Stimulated activated CD8-positive, alpha-beta memory T cell treated with anti-CD3 and anti-CD28 coated beads, Interleukin-2, amount 100 ng/mL, for 1 hour (primary cell): ENCODE measurements at places on chromosomes 5 and 9.

- DNase-seq = no peak
Observed at GRCh38 chr5:122704247-122705036, 70.4 kb upstream of the SNX2 start.

GRCh38 chr5:170312666-170313065 is 15.1 kb upstream of the LCP2 start:
- no peak for DNase-seq

GRCh38 chr5:73267766-73268435 is 94.9 kb downstream of the TMEM174 start:
- DNase-seq = no peak

DNA sequence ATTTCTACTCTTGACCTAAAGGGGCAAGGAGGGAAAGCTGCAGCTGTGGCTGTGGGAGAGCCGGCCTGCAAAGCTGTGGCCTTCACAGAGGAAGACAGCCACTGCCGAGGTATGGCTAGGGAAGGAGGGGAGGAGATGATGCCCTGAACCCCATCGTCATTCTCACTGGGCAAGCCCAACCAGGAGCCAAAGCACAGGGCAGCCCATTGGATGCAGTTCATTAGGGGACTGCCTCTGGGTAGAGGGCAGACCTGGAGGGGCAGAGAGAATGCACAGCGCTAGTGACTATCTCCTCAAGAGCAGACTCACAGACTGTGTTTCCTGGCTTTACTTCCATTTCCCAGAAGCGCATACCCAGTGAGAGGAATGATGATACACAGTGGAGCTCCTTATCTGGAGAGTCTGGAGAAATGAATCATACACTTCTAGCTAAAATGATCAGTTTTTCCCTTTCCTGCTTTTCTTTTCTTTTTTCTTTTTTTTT is 47.2 kb upstream of the TTC23L start:
- DNase-seq = no peak

- DNase-seq = no peak
Observed at GRCh38 chr5:78612227-78613150, 36.1 kb downstream of the LHFPL2 start.

DNA sequence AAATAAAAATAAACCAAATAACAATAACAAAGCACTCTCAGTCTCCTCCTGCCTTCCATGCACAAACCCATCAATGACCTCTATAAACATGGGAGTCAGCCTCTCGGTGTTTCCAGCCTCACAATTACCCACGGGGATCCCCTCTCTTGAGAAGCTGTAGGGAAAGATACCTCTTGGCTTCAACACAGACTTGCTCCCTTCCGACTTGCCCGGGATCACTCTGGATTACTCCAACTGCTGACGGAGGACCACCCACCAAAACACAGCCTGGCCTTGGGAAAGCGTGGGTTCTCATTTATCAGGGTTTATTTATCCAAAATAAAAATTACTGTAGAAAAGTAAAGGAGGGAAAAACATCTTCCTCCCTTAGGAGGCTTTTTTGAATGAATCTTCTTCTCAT is 11.5 kb upstream of the NKX2-5 start:
- DNase-seq = no peak

GRCh38 chr9:36891341-36891811 is 142.7 kb downstream of the PAX5 start:
- no peak for DNase-seq

DNA sequence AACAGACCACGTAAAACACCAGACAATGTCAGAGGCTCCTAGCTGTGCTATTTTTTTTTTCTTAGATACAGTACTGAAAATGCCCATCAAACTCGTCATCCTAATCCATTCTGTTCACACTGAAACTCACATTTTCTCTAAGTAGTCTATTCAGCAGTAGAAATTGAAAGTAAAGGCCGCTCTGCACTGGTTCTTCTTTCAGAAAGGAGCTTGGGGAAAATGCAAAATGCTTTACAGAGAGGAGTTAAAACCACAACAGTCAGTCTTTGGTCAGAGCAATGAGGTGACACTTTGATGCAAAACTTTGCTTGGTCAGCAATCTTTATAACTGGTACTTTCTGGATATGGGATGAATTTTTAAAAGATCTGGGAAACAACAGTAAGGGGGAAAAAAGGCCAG is 43.8 kb upstream of the SUSD1 start:
- no peak for DNase-seq

- DNase-seq = no peak
Observed at GRCh38 chr9:84002344-84002743, 21.7 kb downstream of the RMI1 start.

GRCh38 chr5:92780057-92780456 is 801.0 kb downstream of the NR2F1-AS1 start:
- DNase-seq = no peak

GRCh38 chr5:157596487-157596886 is 20.9 kb upstream of the ADAM19 start:
- no peak for DNase-seq

GRCh38 chr5:140966293-140967225 is at the start of gene PCDHAC2:
Gene PCDHAC2, plus strand, starts transcription at chr5:140966476. Its CDS starts 291 bp downstream, at chr5:140966767.
- no peak for DNase-seq

GRCh38 chr9:127033789-127034188 is 88.6 kb downstream of the ANGPTL2 start:
- no peak for DNase-seq

DNA sequence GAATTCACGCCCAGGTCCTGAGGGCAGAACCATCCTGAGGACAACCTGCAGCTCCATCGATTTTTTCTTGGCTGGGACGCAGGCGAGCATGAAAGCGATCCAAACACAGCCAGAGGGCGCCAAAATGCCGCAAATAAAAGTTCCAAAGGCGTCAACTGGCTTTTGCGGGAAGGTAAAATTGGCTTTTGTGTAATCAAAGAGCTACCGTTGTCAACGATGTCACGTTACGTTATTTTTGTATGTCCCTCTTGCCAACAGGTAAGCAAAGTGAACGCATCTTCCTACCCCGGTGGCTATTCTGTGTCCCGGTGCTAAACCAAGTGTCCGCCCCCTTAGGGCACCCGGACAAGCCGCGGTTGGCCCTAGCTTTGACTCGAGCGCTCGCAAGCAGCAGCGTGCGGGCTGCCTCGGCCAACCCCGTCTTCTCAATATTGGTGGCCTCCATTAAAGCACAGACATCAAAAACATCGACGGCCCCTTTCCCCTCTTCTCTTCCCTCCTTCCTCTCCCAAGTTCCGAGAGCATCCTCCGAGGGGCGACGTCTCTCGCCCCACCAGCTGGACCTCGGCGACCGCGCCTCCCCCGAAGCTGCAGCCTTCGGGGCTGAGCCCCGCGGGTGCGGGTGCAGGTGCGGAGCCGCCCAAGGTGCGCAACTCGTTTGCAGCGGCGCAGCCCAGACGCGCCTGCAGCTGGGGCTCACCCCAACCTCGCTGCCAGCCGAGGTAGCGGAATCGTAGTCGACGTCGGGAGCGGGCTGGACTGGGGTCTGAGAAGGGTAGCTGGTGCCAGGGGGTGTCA is 1.1 kb upstream of the BASP1 start:
- DNase-seq = no peak

- DNase-seq = no peak
Observed at GRCh38 chr9:131302244-131303075, 12.9 kb downstream of the PLPP7 start.

DNA sequence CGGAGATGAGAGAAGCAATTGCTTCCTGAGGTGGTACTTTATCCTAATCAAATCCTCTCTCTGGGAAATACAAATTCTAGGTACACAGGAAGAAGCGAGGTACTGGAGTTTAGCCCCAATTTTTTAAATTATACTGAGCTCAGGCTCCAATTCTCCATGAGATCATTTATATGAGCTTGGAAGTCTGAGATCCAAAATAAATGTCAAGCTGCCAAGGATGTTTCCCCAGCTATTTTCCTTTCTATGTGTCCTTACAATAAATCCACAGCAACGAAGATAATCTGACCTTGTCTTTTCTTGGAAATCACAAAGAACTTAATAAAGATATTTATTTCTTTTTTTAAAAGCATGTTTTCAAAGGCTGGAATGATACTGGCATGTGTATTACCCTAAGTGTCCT is 597.3 kb downstream of the GABRG2 start:
- no peak for DNase-seq

GRCh38 chr9:33446946-33447798 is at the start of gene AQP3:
Gene AQP3, minus strand, starts transcription at chr9:33447593. Its CDS starts 63 bp downstream, at chr9:33447530.
- DNase-seq = peak; percentile 38

DNA sequence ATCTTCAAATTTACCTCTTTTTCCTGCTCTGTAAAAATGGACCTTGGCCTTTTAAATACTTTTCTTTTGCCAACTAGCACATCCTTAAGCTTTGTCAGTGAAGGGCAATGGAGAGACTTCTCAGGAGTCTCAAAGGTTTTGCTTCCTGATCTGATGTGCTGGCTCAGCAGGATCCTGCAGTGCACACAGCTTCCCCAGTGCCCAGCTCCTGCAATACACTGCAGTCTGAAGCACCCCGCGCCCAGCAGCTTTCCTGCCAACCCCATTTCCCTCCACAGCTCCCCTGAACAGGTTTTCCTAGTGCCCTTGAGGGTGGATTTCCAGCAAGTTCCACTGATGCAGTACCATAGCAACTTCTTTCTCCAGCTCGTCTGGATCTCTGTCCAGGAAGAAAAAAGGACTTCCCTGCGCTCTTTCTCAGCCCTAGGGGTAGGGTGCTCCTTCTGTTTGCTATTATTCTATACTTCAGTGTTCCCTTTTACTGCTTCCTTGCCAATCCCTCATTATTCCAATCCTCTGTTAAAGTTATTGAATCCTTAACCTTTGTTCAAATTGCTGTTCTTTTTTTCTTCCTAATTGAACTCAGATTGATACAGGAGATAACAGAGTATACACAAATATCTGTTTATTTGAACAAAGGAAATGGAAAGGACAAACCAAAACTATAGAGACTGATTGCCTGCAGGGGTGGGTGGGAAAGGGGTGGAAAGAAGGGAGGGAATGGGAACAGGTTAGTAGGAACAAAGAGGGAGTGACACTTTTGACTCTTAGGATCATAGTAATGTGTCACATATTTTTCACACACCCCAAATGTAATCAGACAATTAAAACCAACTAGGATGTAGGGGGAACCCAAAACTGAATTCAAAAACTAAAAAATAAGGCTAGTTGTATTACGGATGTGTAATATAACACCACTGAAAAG is 8.5 kb downstream of the SNAPC3 start:
- DNase-seq = no peak

DNA sequence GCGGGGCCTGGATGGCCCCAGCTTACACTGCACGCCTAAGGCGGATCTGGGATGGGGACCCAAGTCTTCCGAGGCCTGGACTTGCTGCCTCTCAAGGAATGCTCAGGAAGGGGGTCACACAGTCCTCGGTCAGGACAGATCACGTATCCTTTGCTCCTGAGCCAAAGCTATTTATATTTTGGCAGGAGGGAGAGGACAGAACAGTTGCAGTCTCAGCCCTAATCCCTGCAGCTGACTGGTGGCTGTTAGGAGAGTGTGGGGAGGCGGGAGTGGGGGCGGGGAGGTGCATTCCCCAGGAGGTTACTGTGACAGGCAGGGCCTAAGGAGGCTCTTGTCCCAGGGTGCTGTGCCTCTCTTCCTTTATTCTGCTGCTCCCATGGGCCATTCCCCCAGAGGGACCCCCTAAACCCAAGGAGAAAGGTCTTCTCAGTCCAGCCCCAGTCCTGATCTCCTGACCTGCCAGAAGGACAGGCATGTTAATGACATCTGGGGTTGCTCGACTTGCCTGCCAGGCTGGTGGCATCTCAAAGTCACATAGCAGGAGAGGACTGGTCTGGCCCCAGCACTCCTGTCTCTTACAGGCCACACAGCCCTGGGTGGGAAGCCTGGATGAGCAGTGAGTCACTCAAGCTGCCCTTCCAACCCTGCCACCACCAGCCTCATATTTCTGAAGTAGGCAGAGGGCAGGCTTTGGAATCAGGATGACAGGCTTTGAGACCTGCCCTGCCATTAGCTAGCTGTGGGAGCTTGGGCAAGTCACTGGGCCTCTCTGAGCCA is 51.9 kb downstream of the COL27A1 start:
- DNase-seq = no peak

DNA sequence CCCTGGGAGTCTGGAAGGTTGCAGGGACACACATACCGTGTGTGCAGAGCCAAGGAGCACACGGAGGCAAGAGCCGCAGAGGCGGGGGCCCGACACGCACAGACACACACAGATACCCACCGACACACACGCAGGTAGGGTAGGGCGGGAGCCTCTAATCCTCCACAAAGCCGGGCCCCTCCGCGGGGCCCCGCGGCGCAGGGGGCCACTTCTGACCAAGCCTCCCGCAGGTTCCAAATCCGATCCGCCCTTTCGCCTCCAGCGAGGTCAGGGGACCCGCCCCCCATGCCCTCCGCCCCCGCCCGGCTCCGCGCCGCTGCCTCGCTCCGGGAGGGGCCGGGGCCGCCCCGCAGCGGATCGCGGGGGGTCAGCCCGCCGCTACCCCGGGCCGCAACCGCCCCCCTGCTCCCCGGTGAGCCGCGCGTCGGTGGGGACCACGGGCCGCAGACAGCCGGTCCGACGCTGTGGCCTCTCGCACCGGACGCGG is 1.4 kb upstream of the LMX1B start:
- DNase-seq = no peak

DNA sequence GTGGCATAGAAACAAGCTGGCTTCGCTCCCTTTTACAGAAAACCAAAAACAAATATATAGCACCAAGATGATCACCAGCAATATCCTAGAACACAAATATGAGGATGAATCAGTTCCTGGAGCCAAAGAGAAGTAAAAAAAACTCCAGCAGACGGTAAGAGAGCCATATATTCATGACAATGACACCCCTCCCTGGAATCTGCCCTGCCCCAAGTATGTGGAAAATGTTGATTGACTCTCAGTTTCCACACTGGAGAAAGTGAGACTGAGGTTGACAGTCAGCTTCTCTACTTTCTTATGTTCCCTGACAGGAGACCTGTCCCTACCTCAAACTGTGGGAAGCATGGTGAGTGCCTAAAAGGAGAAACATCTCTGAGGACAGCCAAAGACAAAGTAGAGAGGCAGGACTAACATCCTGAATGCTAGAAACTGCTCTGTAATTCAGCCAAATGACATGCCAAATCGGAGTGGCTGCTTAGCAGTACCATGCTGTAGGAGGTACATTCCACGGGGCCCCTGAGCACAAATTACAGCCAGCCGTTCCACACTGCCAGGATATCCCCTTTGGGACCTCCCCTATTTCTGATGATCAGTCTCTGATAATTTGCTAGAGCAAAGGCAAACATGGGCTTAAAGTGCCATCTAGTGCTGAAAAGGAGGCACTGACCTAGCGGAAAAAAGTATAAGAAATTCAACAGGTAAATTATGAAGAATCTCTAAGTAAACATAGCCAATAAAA is 424.0 kb upstream of the RGMB start:
- no peak for DNase-seq
